ENCODE measurements at places on chromosomes 6 and 20.
A peak's percentile ranks its signal among the peaks of the same experiment; 100 is the strongest.

GRCh38 chr6:579339-579738, 77.6 kb downstream of the HUS1B start:
- DNase-seq = no peak

DNA sequence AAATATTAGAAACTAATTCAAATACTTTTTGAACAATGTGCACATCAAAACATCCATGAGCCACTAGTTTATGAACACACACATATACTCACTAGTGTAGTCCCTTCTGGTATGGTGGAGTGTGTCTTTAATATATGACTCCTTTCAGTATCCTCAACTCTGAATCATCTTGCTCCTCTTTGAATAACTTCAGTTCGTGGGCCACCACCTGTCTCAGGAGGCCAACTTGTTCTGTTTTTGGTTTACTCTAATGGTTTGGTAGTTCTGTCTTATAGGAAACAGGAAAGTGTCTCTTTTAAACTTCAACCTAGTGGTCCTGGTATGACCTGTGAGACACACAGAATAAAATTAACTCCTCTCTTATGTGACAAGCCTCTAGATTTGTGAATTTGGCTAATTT, 55.6 kb downstream of the ZNF292 start:
- DNase-seq = peak; percentile 54

DNA sequence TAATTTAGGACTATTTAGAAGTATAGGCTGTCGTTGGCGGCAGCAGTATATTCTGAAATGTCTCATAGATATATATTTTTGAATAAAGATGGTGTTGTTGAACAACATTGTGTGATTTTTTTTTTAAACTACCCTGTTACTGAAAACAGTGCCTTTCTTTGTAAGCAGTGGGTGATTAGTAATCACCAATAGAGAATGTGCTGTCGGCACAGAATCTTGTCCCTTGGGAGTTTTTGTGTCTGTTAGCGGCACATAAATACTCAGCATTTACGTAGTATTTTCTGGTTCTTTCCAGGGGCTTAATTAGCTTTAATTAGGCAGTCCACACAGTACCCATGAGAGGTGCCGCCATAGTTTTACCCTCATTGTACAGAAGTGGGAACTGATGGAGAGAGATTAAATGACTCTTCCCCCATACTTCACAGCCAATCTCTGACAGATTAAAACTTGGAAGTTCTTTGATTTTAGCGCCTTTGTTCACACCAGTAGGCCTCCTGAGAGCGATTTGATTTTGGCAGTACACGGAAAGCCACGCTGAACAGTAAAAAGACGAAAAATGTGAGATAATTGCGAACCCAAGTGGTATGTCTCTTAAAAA, 58.8 kb downstream of the RPRD1B start:
- DNase-seq = no peak

- DNase-seq = no peak
These were observed 16.7 kb upstream of the MYCT1 start for GRCh38 chr6:152680879-152681517.

GRCh38 chr20:3811467-3812258, 8.7 kb upstream of the AP5S1 start:
- DNase-seq = no peak

Data from GM10248 (cell line).